ENCODE measurements at places on chromosomes 16 and 17.
A peak's percentile ranks its signal among the peaks of the same experiment; 100 is the strongest.

GRCh38 chr17:31902693-31903092 is 1.2 kb upstream of the UTP6 start:
- DNase-seq = no peak

DNA sequence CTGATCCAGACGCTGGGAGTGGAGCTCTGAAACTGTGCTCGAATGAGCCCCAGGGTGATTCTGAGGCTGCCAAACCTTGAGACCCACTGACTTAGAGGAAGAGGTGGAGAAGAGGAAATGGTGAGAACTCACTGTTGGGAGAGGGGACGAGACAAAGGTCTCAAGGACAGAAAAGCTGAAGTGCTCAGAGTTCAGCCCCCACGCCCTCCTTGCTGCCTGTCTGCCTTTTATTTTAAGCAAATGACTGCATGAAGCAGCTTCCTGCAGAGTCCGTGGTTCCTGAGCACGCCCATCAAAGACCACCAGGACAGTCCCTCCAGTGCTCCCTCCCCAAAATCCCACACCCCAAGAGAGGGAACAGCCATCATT is 20.4 kb downstream of the COTL1 start:
- no peak for DNase-seq

DNA sequence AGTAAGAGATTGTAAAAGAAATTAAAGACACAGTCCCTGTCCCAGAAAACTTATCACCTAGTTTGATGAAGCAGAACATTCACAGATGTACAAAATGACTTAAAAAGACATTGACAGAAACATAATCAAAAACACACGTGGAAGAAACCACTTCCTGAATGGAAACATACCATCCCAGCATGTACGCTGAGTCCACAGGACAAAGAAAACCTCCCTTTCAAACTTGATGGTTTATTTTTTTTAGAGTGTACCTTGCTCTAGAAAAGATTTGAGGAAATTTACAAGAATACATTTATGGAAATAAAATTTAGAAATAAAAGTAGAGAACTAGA is 140.9 kb downstream of the PMP22 start:
- DNase-seq = no peak

- DNase-seq = peak; percentile 37
Measured at GRCh38 chr17:49817993-49818392, 29.5 kb downstream of the KAT7 start.

- no peak for DNase-seq
Measured at GRCh38 chr17:78883089-78883532, 19.9 kb downstream of the CEP295NL start.

DNA sequence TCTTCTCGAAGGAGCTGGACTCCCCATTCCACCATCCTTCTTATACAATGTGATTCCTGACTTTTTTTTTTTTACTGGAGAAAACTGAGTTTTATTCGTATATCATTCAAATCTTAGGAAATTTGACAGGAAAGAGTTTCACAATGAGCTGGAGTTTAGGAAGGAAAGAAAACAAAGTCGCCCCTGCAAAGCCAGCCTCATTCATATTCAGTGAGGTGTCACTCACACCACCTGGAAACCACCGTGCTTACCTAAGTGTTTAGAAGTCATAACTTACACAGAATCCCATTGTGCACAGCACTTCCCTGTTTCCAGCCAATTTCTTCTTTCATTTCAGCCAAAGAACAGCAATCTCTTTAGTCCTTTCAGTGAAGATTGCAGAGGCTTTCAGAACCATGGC is 90.3 kb upstream of the CHMP6 start:
- DNase-seq = peak; percentile 34

GRCh38 chr17:28128779-28129178 is 86.3 kb downstream of the NLK start:
- DNase-seq = no peak

DNA sequence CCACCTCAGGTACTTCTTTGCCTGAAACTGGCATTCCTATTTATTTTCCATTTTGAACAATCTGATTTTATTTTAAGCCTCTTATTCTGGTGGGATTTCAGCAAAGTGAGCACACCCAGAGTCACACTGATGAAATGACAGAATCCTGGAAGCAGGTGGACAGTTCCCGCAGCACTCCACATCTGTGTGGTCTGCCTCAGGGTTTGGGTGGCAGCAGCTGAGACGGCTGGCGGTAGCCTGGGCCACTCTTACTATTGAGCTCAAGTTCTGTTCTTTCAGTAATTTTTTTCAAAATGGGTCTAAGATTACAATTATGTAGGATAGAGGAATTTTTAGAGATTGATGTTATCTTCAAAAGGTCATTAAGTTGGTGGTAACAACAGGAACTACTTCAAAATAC is 32.5 kb upstream of the ENDOV start:
- no peak for DNase-seq

DNA sequence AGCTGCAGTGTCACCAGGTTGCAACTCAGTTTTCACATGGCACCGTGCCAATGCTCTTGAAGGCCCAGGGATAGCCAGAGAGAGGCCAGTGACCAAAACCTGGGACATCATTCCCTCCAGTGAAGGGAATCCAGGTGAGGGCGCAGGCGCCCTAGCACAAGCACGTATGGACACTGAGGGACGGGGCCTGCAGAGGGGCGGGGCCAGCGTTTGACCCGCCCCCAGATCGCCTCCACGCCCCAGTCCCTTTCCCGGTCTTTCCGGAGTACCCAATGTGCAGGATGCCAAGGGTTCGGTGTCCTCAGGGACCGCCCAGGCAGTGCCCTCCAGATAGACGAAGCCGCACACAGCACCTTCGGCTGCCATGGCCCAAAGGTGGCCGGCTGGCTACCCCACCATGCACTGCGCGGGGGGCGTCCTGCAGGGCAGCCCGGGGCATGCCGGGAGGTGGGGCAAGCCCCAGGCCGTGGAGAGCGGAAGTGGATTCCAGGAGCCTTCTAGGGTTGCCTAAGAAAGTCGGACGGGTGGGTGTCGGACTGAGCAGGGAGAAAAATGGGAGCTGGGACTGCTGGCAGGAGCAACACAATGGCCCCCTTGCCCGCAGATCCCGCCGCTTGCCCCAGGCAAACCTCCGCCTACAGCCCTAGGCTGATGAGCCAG is 4.6 kb downstream of the SLC12A4 start:
- no peak for DNase-seq

- DNase-seq = no peak
Measured at GRCh38 chr17:8912084-8912981, 44.9 kb upstream of the PIK3R6 start.

DNA sequence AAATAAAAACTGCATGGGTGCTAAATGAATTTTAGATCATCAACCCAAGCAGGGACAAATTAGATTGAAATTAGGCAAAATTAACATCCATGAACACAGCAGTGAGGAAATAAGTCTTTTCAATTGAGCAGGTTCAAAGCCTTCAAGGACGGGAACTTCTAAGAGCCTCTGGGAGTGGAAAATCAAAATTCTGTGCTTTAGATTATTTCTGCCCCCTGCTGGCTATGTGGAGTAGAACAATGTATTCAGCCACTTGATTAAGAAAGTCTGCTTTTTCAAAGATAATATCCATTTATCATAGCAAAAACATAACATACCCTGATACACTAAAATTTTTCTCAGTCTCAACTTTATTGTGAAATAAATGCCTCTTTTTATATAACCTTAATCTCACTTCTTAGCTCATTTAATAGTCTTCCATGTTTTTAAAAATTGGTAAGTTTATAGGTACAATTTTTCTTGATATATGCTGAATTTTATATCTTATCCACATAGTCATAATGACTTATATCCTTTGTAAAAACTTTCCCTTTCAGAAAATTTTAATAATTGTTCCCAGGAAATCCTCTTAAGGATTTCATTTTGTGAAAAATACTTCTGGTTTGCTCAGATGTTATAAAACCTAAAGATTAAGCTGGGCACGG is 28.1 kb upstream of the NOL11 start:
- DNase-seq = peak; percentile 21

DNA sequence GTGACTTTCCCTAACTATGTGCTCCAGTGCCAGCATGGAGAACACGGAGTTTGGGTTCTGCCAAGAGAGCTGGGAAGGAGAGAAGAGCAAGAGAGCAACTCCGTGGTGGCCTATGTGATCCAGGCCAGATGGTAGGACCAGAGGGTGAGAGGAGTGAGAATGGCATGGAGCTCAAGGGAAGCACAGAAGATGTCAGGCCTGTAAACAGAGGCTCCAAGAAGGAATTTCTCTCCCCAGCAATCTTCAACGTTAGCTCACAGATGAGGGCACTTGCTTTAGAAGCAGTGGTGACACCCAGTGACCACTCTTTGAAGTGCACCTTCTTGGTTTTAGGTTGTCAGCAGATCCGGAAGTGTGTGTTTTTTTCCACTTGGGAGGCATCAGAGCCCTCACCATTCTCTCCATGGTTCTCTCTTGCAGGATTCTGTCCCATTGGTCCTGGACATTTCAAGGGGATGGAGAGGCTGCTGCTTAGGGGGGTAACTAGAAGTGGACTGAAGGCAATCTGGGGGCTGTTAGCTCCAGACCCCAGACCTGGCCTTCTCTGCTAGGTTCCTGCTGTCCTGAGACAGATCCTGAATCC is 18.1 kb upstream of the TMEM98 start:
- peak; percentile 62 for DNase-seq

DNA sequence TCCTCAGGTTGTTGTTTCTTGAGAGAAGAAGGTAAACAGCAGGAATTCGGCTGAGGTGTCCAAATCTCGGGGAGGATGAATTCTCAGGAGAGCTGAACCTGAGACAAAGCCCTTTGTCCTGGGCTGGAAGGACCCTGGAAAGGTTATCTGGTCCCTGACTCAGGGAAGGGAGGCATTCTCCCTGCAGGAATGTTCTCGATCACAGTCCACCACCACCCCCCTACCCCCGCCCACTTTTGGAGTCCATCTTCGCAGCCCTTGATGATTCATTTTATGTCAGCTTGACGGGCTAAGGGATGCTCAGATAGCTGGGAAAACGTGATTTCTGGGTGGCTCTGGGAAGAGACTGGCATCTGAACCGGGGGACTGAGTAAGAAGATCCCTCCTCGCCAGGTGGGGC is 1.4 kb upstream of the CEP295NL start:
- no peak for DNase-seq

DNA sequence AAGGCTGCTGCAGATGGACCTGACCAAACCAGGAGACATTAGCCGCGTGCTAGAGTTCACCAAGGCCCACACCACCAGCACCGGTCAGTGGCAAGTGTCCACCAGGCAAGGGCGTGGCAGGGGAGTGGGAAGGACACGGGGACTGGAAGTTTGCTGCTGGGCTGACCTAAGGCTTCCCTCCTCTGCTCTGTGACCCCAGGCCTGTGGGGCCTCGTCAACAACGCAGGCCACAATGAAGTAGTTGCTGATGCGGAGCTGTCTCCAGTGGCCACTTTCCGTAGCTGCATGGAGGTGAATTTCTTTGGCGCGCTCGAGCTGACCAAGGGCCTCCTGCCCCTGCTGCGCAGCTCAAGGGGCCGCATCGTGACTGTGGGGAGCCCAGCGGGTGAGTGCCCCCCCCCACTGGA is 4.8 kb downstream of the HSD11B2 start:
- DNase-seq = no peak

GRCh38 chr16:907361-907760 is 63.4 kb downstream of the LMF1 start:
- DNase-seq = no peak

DNA sequence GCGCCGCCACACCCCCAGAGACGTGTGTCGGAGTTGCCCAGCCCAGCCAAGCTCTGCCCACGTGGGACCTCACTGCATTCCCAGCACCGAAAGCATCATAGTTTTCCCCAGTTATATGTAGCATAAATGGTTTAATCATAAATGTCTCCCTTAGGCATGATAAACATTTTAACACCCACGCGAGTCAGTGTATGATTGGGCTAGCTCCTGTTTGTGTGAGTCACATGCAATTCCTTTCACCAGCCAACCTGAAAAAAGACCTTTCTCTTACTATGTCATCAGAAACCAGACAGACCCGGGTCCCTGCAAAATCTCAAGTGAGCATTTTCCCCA is 9.2 kb downstream of the TAF1C start:
- no peak for DNase-seq

DNA sequence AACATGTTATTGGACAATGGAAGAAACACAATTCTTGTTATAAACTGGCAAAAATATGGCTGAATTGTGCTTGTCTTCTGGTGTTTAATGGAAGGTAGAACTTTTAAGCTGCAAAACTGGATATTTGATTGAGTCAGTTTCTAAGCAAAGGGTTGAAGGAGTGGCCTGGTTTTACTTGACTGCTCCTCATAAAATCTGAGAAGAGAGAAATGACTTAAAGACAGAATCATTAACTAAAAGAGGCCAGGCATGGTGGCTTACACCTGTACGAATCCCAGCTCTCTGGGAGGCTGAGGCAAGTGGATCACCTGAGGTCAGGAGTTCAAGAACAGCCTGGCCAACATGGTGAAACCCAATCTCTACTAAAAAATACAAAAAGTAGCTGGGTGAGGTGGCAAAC is 770.7 kb downstream of the CDH11 start:
- no peak for DNase-seq

GRCh38 chr17:27348196-27348595 is 54.3 kb downstream of the WSB1 start:
- no peak for DNase-seq

- DNase-seq = no peak
Measured at GRCh38 chr17:38797158-38797490, 2.2 kb downstream of the PIP4K2B start.

DNA sequence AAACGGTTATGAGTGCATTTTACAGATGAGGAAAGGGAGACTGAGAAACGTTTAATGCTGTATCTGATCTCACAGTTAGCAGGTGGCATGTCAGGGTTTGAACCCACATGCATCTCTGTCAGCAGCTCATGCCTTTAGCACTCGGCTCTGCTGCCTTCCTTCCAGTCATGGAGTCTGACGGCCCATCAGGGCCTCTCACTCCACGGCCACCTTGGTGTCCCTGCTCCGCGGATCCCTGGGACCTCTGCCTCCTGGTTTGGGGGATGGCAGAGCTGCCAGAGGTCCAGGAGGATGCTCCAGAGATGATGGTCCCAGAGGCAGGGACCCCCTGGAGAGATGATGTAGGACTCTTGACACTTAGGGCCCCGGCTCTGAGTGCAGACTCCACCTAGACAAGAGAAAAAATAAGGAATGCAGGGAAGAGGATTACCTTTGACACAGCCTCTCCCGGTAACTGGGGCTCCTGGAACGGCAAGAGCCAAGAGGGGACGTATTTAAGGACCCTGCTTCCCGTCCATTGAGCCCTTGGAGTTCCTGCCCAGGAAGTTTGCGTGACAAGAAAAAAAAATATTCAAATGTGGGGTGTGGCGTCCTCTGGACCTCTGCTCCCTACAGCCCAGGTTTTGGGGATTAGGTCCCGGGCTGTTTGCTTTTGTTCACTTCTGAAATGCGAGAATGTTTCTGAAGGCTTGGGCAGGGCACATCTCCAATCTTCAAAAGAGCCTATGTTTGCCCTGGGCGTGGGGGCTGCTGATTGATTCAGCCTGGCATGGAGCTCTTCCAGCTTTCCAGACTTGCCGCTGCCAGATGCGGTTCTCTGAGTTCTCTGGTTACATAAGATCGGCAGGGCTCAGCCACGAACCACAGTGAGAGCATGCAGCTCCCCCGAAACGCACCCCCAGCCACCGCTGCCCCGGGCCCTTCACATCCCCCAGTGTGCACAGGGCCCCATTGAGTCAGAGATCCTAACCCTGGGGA is at the start of gene ALDH3A1:
Gene ALDH3A1, minus strand, starts transcription at position 470 of the 978 bp plus-strand sequence. CDS start 3,169 bp downstream, outside the sequence.
- DNase-seq = no peak
